Astrocyte (in vitro differentiated cells and primary cell): ENCODE measurements at places on chromosomes 2 and 18.

DNA sequence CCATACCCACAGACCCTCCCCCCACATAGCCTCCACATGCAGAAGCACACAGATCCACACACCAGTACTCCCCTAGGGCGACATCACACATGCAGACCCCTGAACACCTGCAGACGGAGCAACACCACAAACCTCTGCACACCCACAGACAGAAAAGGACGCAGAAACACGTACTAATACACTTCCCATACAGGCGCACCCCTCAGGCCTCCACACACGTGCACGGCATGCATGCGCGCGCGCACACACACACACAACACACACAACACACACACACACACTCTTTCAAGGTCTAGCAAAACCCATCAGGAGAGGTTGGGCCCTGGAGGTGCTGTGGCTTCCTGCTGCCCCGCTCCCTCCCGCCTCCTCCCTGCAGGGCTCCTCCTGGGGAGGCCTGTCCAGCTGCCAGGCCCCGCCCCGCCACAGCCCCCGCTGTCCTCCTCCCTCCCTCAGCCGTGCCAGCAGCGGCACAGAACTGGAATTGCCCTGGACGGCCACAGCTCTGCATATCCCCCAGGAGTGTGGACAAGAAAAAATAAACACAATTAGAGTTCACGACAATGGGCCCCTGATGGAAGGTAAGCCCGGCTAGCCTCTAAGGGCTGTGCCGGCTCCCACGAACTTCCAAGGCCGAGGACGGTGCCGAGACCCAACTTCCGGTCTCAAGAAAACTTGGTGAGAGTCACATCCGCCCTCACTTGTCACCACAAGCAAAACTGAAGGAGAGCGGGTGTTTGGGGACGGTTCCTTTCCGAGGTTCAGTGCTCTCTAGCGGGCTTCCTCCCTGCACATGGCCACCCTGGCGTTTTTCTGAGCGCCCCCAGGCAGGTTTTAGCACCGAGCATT lies 6.8 kb downstream of the ZFP36L2 start:
- DNase-seq, result peak; percentile 78

DNA sequence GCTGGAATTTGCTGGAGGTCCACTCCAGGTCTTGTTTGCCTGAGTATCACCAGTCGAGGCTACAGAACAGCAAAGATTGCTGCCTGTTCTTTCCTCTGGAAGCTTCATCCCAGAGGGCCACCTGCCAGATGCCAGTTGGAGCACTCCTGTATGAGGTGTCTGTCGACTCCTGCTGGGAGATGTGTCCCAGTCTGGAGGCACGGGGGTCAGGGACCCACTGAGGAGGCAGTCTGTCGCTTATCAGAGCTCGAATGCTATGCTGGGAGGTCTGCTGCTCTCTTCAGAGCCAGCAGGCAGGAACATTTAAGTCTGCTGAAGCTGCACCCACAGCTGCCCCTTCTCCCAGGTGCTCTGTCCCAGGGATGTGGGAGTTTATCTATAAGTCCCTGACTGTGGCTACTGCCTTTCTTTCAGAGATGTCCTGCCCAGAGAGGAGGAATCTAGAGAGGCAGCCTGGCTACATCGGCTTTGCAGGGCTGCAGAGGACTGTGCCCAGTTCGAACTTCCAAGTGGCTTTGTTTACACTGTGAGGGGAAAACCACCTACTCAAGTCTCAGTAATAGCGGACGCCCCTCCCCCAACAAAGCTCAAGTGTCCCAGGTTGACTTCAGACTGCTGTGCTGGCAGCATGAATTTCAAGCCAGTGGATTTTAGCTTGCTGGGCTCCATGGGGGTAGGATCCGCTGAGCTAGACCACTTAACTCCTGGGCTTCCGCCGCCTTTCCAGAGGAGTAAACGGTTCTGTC lies 301.1 kb downstream of the ERBB4 start:
- DNase-seq, result no peak

DNA sequence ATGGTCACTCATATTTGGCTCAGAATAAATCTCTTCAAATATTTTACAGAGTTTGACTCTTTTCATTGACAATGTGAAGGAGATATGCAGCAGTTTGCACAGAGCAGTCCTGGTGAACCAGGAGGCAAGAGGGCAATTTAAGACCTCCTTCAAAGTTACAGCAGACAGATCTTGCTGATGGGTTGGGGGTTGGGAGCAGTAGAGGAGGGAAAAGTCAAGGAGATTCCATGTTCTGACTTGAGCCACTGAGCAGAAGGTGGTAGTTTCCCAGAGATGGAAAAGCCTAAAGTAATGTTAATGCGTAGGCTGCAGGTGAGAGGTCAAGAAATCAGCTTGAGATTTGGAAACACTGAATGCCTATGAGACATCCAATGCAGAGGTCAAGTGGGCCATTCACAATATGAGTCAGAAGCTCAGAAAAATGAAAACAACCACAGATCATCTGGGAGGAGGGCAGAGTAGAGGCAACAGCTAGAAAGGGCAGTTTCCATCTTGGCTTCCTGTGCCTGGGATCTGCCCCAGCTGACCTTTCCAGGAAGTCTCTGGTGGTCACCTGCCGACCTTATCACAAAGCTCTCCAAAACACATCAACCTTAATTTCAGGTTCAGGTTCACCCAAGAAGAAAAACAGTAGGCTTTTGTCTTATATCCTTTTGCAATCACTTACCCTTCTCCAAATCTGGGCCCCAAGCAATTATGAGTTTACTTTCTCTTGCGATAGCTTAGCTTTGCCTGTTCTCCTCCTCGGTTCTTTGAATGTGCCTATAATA lies 197.5 kb upstream of the ARL4C start:
- DNase-seq, result peak; percentile 86

DNA sequence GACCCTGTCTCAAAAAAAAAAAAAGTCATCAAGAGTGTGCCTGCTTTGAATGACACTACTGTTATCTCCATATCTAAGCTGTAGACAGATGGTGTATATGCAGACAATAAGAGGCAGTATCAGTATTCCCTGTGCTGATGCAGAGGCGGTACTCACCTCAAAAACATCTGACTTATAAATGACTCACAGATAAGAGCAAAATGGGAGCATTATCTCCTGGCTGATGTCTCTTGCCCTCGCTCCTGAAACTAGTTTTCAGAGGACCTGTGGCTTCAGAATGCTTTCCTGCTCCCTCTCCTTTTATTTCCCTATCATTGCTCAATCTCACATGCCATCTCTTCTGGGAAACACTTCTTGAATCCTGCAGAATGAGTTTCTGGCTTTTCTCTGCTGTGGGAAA lies 289.6 kb downstream of the PTPRM start:
- DNase-seq, result peak; percentile 67

DNA sequence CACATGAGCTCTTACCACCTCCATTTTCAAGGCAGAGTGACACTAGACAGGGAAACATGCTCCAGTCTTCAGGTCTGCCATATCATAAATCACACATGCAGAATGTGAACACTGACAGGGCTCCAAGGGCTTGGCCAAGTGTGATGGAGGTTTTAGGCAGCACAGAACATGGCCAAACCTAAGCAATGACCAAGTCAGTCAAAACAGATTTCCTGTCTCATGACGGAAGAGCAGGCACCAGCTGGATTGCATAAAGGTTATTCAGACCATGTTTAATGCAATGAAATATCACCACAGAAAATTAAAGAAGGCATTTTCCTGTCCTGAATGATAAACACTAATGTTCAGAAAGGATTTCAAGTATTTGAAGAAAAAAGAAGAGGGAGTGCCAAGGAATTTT lies 72.5 kb downstream of the SUMO1 start:
- DNase-seq, result peak; percentile 62

- DNase-seq, result no peak
These were observed 32.0 kb downstream of the CENPO start for GRCh38 chr2:24824966-24825882.

- DNase-seq, result no peak
These were observed 43.7 kb downstream of the FIGN start for GRCh38 chr2:163692081-163692480.

GRCh38 chr2:108220191-108220590 lies 19.6 kb upstream of the SULT1C3 start:
- no peak for DNase-seq

DNA sequence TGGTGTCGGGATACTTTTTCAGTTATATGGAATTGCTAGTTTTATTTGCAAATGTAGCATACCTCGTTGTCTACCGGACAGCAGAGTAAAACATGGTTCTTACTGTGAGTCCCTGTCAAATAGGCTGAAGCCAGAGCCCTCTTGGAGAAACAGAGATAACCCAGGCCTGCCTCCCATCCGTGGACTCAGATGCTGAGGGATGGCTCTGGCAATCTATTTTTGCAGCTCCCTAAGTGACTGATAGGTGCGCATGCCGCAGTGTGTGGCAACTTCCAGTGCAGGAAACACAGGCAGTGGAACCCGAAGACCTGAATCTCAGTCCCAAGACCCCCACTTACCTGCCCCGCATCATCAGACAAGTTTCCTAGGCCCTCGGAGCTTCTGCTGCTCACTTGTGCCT lies 33.6 kb downstream of the STEAP3 start:
- no peak for DNase-seq

DNA sequence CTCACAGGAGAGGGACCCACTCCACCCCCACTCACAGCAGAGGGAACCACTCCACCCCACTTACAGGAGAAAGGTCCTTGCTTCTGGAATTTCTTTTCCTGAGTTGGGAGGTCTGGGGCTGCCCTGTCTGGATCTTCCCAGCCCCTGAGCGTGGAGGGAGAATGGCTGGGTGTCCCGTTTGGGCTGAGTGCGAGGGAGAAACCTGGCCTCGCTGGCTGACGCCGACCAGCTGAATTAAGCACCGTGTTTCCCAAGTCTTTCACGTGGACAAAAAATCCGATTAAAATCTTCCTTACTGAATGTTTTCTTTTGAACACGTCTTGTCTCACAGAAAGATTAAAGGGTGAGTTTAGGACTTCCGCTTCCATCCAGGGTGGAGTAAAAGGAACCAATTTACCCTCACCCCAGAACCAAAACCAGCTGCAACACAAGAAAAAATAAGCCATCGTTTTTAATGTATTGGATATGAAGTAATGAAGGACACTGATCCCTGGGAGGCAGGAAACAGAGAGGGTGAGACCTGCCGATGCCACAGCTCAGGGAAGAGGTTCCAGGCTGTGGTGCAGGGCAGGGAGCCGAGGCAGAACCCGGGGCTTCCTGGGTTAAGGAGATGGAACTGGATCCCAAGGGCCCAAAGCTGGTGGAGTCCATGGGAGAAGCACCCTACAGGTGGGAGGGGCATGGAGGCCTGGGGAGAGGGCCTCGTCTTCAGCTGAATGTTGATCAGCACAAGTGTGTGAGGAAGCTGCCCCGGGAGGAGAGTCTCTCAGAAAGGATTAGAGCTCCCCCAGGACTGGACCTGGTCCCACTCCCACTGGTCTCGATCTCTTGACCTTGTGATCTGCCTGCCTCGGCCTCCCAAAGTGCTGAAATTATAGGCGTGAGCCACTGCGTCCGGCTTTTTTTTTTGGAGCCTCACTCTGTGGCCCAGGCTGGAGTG lies 60.3 kb downstream of the RTP5 start:
- no peak for DNase-seq

- DNase-seq, result no peak
These were observed 44.1 kb downstream of the EFR3B start for GRCh38 chr2:25085761-25086560.

GRCh38 chr2:217742841-217743240 lies 260.0 kb downstream of the TNS1 start:
- no peak for DNase-seq

DNA sequence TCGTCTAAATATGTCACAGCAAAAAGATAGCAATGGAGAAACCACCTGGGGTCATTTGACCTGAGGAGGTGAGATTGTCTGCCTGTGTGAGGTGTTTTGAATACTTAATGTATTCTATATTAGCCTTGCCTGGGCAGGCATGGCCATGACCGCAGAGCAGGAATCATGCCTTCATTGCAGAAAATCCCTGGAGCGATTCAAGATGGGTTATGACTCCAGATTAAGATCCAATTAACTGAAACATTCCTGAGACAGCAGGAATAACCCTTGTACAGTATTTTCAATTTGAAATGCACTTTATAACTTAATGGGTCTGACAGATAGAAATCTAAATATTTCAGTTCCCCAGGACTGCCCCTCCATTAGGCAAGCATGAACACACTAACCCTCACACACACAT lies 227.3 kb upstream of the RAB6C start:
- DNase-seq, result no peak

GRCh38 chr2:134235510-134236144 lies 18.2 kb upstream of the MGAT5 start:
- peak; percentile 47 for DNase-seq

DNA sequence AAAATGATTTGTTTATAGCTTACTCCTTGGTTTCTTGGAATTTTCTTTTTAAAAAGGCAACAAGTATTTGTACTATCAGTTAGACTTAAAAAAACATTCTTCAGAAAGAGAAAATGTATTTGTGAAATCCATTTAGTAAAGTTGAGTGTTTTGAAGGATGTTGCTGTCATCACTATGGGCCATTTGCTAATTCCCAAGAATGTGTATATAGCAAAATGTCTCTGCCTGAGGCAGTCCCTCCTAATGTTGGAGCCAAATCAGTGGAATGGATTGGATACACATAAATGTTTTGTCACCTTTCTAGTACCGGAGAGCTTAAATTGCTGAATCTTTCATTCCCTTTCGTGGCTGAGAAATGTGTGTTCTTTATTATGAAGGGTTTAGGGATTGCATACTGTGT lies 890.2 kb upstream of the ZEB2 start:
- DNase-seq, result no peak

DNA sequence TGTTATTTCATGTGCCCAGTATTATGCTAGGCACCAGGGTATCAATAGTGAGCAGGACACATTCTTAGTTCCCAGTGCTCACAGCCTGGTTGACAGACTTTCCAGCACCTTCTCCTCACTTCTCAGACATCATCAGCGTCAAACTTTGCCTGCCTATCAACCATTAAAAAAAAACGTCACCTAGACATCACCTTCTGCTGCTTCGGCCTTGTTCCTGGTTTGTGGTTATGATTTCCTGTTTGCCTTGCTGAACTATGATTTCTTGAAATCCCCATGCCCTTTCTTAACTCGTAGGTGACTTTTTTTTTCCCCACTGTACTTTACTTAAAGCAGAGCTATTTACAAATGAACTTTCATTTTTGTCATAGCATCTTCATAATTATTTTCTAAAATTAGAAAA lies 60.4 kb upstream of the NABP1 start:
- no peak for DNase-seq

DNA sequence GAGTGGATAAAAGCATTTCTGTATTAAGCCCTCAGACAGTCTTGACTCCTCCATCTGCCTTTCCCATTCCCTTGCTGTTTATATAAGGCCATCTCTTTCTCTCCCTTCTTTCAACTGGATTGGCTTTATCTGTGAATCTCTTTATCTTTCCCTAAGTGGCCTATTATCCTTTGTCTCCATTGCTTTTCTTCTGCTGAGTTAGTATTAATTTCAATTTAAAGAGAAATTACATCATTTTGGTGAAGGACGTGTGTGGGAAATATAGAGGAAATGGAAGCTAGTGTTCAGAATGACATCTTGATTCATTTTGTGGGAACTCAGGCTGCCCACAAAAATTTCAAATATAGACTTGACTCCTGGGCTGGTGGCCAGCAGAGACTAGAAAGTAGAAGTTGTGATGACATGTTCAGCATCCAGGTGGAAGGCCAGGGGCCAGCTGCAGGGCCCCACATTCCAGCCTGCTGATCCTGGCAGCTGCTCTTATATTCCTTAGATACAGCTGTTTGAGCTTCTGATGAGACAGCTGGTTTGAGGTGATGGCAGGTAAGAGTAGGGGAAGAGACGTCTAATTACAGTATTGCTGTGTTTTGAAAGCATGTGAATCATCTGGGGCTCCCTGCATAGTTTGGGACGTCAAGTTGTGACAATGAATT lies 52.3 kb downstream of the DIS3L2 start:
- peak; percentile 93 for DNase-seq

GRCh38 chr2:120904830-120905234 lies 169.2 kb downstream of the GLI2 start:
- no peak for DNase-seq

GRCh38 chr2:102021779-102022178 lies 30.0 kb downstream of the IL1R2 start:
- peak; percentile 76 for DNase-seq
